ENCODE measurements at places on chromosomes 2 and 18.

- no peak for DNase-seq
Measured at GRCh38 chr2:187543488-187543887, 10.7 kb downstream of the TFPI start.

DNA sequence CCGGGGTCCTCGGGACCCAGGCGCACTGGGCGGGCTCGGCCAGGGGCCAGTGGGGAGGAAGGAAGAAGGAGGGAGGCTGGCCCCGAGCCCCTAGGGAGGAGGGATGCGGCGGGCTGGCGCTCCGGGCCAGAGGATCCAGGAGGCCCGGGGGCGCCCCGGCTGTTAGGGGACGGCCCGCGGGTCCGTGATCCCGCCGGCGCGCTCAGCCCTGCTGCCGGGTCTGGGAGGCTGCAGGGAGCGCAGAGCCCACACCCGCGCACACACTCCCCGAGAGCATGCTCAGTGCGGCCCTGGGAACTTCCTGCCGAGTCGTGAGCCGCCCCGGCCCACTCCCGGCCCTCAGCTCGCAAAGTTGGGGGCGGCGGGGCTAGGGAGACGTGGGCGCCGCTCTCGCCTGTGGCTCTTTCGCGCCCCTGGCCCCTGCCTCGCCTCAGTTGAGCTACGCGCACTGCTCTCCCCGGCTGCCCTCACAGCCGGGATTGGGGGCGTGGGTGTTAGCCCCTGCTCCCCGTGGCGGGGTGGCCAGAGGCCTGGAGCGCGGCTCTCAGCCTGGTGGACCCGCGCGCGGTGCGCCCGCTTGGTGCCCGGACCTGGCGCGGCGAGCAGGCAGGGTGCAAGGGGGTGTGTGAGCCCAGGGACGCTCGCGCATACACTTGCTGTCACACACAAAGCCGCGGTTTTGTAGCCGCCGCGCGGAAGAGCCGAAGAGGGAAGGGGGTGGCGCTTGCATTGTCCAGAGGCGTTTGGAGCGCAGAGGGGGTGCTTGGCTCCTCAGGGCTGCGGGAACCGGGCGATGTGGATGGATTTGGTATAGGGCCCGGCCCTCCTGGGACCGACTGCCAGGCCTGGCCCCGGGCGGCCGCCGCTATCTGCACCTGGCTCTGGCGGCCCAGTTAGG lies 132.9 kb upstream of the MGAT5 start:
- DNase-seq, result peak; percentile 84

DNA sequence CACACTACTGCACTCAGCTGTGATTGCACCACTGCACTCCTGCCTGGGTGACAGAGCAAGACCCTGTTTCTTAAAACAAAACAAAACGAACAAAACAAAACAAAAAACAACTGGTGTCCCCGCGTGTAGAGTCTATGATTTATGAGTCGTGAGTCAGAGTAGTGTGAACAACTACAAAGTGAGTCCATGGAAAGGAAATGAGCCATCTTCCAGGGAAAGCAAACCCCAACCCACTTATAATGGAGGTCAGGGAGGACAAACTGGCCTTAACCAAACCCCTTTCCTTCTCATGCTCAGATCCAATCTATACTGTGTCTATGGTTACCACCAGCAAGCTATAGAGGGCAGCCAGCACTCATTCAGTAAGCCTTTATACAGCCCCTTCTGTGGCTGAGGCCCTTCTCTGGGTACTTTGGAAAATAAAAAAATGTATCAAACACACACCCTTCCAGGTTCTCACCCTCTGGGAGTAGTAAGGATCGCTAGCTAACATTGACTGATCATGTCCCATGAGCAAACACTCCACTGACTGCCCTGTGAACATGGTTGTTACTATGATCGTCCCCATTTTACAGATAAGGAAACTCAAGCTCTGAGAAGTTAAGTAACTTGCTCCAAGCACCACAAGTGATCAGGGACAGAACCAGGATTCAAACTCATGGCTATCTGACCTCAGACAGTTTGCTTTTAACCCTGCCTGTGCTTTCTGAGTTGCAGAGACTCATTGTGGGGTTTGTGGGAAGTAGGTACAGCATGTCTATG lies 24.7 kb upstream of the COLEC12 start:
- DNase-seq, result no peak

DNA sequence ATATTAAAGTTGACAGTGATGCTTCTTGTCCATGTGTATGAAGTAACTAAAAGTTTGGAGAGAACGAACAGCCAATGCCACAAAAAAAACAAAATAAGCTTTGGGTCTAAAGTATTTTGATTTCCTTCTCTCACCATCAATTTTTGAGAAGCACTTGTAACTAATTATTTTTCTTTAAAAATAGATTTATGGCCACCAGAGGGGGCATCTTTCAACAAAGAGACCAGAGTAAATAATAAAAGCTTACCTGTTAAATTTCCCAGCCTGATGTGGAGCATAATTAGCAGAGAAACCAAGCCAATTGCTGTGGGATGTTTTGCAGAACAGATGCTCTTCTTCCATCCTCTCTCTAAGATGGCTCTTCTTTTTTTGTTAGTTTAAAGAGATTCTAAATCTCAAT lies 29.0 kb downstream of the LINC00305 start:
- no peak for DNase-seq

GRCh38 chr2:187658952-187659525 lies 104.8 kb upstream of the TFPI start:
- DNase-seq, result no peak

DNA sequence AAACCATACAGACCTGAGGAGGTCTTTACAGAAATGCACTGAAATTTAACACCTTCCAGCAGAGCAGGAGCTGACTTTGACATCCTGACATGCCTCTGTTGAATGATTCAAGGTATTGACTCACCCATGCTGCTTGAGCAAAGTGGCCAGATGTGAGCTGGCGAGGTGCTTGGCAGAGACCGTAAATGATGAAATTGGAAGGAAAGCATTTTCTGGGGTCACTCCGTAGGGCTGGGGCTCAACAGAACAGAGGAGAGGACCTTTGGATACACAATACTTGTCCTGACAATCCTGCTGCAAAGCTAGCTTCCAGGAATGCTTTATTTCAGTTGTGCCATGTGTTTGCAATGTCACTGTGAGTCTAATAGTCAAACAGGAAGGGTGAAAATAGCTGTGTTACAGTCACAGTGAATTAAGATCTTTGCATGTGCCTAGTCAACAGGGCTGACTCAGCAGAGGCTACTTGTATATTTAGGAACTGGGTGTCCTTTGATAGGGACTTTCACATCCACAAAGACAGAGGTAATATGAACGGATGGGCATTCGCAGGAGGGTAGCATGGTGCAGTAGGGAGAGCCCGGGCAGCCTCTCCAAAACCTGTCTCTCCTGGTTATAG lies 31.6 kb upstream of the NCK2 start:
- no peak for DNase-seq

- DNase-seq, result no peak
Measured at GRCh38 chr2:240325016-240326007, 110.2 kb upstream of the GPC1 start.

DNA sequence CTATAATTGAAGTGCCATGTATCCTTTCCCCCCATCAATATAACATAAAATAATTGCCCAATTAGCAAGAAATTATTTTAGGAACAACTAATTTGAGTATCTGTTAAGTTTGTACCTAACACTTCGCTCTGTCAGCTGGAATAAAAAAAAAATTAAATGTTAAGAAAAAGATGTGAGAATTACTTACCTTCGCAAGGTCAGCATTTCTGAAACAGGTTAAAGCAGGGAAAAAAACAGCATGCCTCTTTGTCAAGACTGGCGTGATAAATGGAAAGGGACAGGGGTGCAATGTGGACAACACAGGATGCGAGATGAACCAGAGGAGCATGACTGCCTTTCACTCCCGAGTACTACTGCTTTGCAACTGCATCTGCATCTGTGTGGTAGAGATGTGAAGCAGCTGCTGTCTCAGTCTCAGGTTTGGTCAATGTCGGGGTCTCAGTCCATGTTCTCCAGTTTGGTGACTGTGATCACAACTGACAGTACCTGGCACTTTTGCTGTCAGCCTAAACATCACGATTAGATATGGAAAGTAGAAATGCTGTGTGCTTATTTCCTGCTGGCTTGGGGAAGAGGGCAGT lies 565.4 kb upstream of the LRRTM1 start:
- DNase-seq, result no peak

DNA sequence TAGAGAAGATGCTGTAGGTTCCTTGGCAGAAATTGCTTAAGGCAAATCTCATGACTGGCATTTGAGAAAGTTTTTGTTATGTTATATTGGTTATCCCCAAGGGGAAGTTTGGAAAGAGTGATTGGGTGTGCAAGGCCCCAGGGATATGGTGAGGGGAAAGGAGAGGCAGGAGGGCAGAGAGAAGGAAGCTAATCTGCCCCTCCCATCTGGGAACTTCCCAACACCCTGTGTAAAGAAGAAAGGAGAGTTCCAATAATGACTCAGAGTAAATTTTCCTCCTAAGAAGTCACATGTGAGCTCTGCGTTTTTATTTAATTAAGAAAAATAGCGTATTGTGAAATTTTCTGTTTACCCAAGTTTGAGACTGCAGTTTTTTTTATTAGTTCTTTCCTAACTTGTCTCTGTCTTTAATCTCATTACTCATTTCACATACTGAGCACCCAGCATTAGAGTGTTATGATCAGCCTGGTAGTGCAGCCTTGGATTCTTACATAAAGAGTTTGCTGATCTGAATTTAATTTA lies 3.1 kb upstream of the KYNU start:
- DNase-seq, result no peak

- no peak for DNase-seq
Measured at GRCh38 chr2:23454501-23455120, 69.6 kb downstream of the KLHL29 start.

GRCh38 chr2:238856713-238857567 lies 9.1 kb downstream of the TWIST2 start:
- DNase-seq, result no peak

DNA sequence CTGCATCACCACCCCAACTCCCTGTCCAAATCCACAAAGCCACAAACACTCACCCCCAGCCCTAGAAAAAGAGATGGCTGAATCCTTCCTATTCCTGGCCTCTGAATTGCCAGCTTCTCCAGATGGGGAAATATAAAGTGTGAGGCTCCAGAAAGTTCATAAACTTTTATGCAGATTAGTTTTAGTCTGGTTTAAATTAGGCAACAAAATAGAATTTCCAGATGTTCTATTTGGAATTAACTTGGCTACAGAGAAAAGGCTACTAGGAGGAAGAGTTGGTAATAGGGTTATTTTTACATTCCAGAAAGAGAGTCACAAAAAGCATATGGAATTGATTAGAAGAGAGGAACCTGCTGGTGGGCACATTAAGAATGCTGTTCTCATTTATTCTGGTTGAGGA lies 56.0 kb downstream of the EN1 start:
- no peak for DNase-seq

GRCh38 chr18:74775239-74775638 lies 177.6 kb downstream of the ZNF407 start:
- no peak for DNase-seq

- DNase-seq, result no peak
Measured at GRCh38 chr18:31647127-31647753, 37.1 kb downstream of the B4GALT6 start.

DNA sequence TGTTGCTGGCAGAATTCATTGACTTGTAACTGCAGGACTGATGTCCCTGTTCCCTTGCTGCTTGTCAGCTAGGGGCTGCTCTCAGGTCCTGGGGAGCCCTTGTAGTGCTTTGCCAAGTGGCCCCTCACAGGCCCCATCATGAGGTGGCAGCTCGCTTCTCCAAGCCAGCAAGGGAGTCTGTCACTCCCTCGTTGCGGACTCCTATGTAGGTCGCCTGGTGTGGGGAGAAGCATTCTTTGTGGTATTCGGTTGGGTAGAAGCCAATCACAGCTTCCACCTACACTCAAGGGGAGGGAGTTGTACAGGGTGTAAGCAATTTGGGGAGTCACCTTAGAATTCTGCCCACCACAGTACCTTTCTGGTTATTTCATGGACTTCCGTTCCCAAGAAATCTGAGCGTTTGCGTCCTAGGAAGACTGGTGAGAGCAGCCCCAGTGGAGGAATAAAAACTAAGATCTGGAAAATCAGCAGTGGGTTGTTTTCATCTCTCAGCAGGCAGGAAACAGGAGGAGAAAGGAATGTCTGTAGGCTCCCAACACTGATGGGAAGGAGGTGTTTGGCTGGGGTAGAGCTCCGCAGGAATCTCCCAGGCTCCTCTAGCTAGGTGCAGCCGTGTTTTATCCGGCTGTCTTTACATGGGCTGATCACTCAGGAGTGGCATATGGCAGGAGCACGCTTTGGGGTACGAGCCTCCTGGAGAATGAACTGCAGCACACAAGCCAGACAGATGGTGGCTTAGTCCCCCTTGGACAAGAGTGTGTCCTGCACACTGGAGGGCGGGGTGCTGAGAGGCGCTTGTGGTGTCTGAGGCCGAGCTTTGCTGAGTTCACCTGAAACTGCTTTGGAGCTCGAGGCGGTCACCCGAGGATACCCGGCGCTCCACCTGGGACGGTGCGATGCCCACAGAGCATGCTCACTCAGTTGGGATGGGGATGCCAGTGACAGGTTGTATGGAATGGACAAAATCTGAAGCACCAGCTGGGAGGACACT lies 58.3 kb downstream of the LDLRAD4 start:
- peak; percentile 38 for DNase-seq

DNA sequence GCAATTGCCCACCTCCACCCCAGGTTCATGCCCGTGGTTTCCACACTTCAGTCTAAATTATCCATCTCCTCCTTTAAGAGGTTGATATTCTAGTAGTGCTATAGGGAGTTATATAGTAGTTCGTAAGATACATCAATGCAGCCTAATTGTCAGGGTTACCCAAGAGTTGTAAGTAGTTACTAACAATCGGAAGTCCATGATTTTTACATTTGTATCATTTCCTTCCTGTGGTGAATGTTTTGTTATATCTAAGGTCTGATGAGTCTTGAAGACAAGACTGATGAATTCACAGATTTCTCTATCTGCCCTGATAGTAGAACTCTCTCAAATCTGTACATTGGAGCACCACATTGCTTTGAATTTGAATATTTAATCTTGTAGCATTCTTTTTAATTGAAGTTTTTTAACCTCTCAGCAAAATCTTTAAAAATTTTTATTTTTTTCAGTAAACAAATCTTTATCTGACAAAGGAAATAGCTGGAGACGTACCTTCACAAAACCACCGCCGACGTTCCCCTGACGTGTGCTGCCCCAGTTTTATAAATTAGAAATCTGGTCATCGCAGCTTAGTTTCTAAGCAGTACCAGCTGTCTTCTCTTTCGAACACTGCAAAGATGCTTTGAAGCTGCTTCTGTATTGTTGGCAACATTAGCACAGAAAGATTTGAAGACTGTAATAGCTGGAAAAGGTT lies 264.5 kb downstream of the SOCS6 start:
- no peak for DNase-seq

DNA sequence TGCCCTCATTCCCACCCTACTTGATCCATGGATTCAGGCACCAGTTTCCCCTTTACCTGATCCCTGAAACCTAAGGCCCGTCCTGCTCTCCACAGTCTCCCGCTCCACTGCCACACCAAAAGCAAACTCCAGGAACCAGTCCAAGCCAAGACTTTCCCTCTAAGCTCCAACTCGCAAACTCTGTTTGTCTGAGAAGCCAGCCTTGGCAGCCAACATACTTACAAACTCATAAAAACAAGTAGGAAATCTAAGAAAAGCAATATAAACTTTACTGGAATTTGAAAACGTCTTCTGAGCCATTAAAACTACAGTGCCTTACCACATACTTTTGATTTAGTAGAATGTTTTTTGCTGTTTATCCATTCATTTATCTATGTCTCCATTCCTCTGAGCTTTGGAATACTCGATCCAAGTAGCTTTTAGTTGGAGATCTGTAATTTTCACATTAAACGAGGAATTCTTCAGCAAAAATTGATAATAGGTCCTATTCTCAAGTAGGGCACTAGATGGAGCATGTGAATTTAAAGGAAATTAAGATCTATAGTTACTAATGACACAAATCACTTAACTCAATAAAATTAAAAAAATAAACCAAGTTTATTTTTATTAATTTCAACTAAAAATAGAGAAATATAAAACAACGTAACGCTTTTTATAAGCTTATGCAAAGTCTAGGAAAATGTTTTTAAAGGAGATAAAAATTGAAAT lies 199.7 kb downstream of the MYO3B start:
- no peak for DNase-seq

Data from aorta (tissue), 5 donors.